ENCODE measurements at places on chromosomes 7 and 10.

- no peak for DNase-seq
These were observed 19.1 kb downstream of the GPRIN2 start for GRCh38 chr10:46537309-46537708.

DNA sequence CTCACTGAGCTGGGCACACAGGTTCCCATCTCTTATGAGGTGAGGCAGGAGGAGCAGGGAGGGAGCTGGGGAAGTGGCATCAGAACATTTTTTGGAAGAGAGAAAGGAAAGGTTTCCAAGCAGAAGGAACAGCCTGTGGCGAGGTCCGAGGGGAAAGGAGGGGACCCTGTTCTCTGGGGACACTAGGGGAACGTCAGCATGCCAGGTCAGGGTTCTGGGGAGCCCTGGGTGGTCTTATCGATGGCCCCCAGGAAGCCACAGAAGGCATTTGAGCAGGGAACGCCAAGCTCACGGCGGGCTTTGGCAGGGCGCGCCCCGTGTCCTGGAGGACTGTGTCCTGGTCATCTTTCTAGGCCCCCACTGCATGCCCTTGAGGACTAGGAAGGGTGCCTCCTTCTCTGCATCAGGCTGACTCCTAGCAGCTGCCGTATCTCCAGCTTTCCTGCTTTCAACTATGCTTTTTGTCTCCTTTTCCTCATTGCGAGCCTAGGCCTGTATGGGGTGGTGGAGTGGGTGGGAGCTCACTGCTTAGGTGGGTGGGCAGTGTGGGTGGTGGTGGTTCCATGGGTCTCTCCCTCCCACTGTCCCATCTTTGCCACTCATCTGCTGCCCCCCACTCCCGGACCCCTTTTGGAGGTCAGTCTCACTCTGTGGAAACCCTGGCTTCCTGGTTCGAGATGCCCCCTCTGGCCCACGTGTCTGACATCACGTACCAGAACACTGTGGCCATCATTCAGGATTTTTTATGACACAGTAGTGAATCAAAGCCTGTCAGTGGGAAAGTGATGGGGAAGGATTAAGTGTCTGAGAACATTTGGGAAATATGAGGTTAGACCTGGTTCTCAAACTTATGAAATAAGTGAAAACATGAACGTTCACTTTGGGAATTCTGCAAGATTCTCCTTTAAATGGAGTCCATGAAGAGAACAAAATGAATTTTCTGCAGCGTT, 89.1 kb downstream of the CUX1 start:
- no peak for DNase-seq

DNA sequence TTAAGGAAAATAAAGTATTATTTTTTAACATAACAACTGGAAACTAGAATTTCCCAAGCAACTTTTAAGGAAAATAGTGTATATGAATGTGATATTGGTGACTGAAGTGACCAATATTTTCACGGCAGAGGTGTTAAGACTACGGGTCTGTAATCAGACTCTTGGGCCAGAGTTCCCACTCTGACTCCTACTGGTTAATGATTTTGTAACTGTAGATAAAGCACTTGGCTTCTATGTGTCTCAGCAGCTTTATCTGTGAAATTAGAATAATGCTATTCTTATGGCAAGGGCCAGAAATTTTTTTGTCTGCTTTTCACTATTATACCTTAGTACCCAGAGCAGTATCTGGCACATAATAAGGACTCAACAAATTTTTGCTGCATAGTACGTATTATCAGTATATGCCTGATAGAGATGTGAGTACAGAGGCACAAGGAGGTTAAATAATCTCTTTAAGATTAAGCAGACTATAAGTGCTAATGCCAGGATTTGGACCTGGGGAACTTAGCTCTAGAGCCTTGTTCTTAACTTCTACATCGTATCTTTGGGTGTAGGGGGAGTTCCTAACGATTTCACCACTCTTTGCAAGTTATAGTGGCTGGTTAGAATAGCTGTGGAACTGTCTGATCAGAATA, 186.1 kb upstream of the SLC26A5 start:
- DNase-seq, result no peak

DNA sequence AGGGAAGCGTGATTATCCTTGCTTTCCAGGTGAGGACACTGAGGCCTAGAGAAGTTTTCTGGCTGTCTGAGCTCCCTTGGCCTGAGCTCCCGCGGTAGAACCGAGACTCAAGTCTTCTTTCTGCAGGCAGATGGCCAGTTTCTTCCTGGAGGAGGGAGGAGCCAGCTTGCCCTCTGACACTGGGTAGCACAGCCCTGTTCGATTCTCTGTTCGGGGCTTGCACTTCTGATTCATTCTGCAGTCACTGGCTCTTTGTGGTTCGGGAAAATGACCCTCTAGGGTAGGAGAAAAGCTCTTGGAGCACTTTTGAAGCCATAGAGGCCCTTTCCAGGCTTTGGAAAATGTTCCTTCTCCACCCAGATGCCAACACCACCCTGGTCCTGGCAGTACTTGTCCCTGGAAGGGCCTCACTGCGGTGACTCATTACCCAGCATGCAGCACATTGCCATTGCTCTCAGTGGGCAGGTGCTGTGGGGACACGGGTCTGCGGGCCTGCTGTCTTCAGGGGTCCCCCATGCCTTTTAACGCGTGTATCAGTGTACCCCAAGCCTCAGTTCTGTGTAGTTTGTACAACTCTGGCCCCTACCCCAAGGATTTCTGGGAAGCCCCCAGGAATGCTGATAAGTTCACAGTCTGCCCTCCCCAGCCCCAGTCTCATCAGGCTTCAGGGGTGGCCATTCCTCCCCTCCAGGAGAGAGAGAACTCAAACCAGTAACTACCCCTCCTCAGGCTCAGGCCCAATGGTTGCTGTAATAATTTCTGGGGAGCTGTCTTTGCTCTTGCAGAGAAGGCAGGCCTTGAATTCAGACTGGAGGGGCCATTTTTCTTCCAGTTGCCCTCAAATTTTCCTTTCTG, 11.9 kb downstream of the CHST3 start:
- no peak for DNase-seq

DNA sequence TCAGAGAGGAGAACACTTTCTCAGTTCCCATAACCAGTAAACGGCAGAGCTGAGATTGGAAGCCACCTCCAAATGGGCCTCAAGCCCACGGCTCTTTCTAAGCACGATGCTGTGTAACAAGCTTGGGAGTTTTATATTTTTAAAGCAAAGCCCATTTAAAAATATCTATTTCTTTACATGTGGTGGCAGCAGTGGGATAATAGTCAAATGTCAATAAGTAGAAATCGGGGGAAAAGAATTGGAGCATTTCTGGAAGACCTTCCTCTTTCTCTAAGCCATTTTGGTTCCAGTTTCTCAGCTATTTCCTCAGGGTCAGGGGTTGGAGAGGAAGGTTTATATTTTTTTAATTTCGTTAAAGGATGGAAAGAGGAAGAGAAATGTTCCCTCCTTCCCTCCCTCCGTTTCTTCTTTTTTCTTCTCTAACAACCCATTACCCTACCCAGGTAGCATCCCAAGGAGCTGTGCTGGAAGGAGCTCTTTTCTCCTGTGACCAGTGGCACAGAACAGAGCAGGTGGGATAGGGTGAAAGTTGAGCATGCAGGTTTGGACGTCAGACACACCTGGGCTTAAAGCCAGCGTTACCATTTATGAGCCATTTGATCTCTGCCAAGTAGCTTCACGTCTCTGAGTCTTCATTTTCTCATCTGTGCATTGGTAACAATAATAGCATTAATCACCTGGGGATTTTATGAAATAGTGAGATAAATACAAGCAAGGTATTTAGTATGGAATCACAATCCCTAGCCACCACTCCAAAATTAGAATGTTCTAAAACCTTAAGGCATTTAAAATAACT, 515.7 kb downstream of the RPS24 start:
- peak; percentile 65 for DNase-seq

DNA sequence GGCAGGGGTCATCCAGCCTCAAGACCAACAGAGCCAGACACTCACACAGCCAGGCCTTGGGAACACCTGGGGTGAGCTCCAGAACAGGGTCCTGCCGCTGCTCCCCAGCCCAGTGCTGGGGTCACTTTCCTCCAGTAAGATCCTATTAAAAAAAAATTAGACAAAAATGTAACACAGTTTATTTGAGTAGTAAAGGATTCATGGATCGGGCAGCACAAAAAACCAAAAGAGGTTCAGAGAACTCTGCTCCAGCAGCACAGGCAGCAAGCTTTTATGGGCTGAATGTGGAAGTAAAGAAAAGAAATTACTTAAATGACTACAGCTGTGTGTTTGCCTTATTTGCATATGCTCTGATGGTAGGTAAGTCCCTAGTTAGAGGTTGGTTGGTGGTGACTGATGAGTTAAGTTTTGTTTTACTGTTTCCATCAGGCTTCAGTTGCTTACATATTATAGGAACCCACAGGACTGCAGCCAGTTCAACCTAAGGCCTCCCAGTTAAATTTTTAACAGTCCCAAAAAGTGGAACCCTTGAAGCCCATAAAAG, 80.5 kb upstream of the FGFR2 start:
- DNase-seq, result no peak

DNA sequence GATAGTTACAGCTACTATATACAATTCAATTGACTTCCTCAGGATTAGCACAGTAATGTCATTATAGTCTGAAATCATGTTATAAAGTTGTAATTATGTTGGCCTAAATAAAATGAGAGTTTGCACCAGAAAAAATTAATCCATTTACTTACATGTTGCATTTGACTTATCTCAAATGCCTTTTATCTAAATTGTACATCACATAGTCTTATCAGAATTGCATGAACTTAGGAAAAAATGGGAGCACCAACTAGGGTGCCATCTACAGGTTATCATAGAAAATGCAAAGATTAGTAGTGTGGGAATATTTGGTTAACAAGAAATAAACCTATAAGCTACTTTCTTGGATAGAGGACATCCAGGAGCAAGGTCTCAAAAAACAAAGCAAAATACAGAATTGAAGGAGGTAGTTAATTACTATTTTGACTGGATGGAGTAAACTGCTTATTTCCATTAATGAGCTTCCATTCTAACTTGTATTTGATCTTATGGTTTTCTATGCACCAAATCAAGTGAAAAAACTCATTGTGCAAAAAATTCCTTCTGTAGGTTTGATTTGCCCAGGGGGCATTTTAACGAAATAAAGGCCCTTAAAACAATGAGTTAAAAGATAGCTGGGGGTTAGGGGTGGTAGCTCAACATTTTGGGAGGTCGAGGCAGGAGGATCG, 60.0 kb upstream of the ORC5 start:
- no peak for DNase-seq

DNA sequence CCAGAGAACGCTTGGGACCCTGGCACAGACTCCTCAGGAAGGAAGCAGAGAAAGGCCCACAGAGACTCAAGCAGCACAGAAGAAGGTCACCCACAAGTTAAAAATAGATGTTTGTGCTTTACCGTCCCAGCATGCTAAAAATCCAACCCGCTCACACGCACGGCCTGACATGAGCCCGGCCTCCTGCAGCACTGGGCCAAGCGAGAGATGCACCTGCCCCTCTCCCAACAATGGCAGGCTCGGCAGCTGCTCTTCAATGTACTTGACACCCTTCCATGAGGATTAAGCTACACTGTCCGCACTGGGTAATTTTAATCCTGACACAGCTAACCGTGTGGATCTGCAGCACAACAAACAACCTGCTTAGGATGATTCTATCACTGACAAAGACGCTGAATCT, 9.3 kb downstream of the DIP2C start:
- DNase-seq, result peak; percentile 36

GRCh38 chr7:1666823-1667565, 3.1 kb upstream of the ELFN1 start:
- no peak for DNase-seq

Measured in NCI-H1105 (cell line).